NCI-H1092 (cell line): ENCODE measurements at places on chromosomes 1 and 21.
A peak's percentile ranks its signal among the peaks of the same experiment; 100 is the strongest.

DNA sequence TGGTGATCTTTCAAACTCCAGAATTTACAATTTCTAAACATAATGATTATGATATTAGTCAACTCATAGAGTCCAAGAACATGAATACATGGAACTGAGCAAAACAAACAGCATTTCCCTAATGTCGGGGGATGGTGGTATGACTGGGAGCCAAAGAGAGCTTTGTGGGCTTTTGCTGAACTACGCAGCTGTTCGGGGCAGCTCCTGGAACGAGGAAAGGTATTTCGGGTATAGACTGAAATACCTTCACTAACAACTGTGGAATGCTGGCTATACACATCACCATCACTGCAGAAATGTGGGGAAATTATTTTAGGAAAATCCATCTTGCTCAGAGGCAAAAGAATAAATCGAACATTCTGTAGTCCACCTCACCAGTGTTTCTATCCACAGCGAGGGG, 30.2 kb upstream of the VPS26C start:
- DNase-seq, result no peak

GRCh38 chr21:28419811-28420210, 572.9 kb downstream of the LTN1 start:
- DNase-seq, result no peak

- no peak for DNase-seq
Observed at GRCh38 chr21:32378956-32379355, 13.9 kb downstream of the URB1 start.

- no peak for DNase-seq
Observed at GRCh38 chr21:16279731-16280581, 550.2 kb downstream of the USP25 start.

- no peak for DNase-seq
Observed at GRCh38 chr1:100708476-100709062, 11.0 kb upstream of the VCAM1 start.

DNA sequence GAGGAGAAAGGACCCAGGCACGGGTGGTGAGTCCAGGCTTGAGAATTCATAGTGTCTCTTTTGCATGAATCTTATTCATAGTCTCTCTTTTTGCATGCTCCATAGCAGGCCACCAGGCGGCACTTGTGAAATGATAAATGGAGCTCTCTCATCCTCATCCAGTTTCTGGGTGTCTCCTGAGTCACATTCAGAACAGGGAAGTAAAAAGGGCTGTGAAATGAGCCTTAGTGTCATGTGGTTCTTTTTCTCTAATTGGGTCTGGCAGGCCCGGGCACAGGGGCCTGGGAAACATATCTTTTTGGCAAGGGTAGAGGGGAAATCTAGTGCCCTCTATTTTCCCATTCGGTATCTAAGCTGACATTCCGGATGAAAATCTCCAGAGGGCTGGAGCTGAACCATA, 19.1 kb upstream of the NCF2 start:
- DNase-seq, result no peak

DNA sequence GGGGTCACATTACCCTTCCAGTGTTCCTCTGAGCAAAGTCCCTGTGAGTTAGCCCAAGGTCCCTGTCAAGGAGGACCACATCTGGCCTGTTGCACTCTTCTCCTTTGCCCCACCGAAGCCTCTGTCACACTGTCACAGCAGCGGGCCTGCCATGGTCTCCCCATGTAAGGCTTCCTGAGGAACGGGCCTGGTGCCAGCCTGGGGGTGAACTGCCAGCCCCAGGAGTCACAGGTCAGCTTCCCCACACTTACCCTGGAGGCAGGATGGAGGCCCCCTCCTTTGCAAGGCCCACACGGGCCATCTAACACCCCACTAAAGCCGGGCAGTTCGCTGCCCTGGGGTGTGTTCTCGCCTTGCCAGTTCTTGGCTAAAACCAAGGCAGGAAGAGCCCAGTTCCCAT, 14.1 kb downstream of the TNFRSF1B start:
- no peak for DNase-seq

GRCh38 chr1:93814059-93814794, 64.8 kb downstream of the DNTTIP2 start:
- DNase-seq, result peak; percentile 61

GRCh38 chr21:42837421-42838211, 41.7 kb downstream of the WDR4 start:
- no peak for DNase-seq

GRCh38 chr21:28268685-28269084, 724.0 kb downstream of the LTN1 start:
- no peak for DNase-seq

GRCh38 chr1:179706339-179706941, 36.7 kb upstream of the FAM163A start:
- DNase-seq, result peak; percentile 41

DNA sequence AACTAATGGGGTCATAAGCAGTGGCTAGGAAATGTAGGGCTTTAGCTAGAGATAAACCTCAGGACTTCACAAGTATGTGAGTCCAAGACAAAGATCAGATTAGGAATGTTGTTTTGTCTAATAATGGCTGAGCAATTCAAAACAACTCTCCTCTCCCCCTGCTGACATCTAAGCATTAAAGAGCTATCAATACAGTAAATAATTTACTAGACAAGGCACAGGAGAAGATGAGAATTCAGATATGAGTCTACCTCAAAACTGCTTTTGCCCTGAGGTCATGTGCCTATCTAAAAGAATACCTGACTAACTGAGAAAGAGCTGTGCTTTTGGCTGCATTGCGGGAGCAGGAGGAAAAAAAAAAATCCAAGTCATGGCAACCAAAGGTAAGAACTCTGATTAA, 86.8 kb downstream of the SPATA17 start:
- no peak for DNase-seq

- peak; percentile 41 for DNase-seq
Observed at GRCh38 chr1:36650200-36651065, 167.7 kb upstream of the CSF3R start.

- DNase-seq, result no peak
Observed at GRCh38 chr21:22679207-22679606, 1681.0 kb downstream of the NCAM2 start.

GRCh38 chr1:94678202-94678848, 136.8 kb upstream of the F3 start:
- no peak for DNase-seq

- DNase-seq, result no peak
Observed at GRCh38 chr1:6090996-6091822, 45.5 kb downstream of the KCNAB2 start.

DNA sequence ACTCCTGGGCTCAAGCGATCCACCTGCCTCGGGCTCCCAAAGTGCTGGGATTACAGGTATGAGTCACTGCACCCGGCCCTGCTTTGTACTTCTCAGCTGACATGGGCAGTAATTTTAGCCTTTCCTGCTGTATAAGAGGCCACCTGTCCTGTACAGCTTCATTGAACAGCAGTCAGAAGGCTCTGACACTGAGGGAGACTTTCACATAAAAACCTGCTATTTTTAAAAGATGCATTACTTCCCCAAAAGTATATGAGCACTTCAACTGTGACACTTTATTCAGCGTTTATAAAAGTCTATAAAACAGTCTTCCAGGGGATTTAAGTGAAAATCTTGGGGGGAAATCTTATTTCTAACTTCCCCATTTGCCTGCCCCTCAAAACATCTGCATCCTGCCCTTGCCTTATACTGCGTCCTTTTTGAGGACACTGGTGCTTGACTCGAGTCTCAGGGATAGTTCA, 17.6 kb downstream of the RNU5D-1 start:
- no peak for DNase-seq

GRCh38 chr1:156948708-156949107, 28.3 kb downstream of the LRRC71 start:
- DNase-seq, result no peak

DNA sequence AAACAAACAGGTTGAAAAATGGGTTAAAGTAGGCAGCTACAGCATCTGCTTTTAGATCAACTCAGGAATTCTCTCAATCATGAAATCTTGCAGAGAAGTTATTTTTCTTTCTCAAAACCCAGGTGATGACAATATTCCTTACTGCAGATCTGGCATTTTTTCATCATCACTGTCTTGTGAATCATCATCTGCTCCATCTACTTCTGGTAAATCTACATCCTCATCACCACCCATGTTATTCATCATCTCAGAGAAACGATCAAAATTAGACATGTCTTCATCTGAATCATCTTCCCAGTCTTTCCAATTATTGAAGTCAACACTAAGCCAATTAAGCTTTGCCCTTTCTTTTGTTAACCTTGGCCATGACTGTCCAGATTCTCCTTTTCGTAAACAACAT, 21.8 kb downstream of the GBP2 start:
- DNase-seq, result no peak

DNA sequence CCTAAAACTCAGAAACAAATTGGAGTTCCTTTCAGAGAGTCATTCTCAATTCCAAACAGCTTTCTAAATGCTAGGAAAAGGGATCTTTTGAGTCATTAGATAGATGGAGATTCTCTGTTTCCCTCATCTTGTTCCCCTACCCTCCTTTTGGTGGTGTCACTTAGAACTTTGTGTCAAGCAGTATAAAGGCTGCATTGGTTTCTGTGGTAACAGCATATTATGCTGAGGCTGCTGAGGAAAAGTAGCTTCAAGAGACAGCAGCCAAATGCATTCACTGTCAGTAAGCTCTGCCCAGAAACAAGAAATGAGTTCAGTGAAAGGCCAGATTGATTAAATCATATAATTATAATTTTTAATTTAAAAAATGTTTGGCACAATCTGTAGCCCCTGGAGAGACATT, 144.1 kb downstream of the LRRC40 start:
- no peak for DNase-seq

GRCh38 chr1:17250601-17251000, 1.7 kb downstream of the PADI3 start:
- no peak for DNase-seq

GRCh38 chr21:41506611-41507520, 1.1 kb downstream of the TMPRSS2 start:
- DNase-seq, result no peak

- no peak for DNase-seq
Observed at GRCh38 chr1:38208716-38209632, 162.4 kb upstream of the POU3F1 start.

- peak; percentile 82 for DNase-seq
Observed at GRCh38 chr1:245156736-245157505, 2.1 kb downstream of the KIF26B start.

GRCh38 chr1:243883551-243883950, 33.5 kb upstream of the AKT3 start:
- no peak for DNase-seq

GRCh38 chr1:160046494-160047110, 14.8 kb upstream of the PIGM start:
- DNase-seq, result no peak

GRCh38 chr1:216576234-216576937, 146.8 kb downstream of the ESRRG start:
- no peak for DNase-seq

DNA sequence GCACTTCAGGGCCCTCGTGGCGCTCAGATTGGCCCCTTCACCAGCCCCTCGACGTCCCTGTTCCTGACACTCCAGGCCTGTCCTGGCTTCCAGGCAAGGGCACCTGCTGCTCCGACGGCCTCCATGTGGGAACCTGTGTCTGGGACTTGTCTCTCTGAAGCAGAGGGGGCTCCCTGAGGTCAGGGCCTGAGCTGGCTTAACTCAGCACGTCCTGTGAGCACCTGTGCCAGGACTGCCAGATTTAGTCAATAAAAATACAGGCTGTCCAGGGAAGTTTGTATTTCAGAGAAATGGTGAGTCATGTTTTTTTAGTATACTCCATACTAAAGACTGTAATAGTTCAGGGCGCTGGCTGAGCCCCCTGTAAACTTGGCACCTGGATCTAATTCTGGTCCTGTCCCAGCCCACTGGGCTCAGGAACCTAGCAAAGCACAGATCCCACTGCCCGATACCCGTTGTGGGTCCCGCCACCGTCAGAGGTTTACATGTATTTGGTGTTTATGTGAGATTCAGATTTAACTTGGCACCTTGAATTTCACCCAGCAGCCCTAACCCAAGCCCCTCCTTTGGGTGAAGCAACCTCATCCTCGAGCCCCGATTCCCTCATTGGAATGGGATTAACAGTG, 109.9 kb upstream of the IFFO2 start:
- no peak for DNase-seq

- DNase-seq, result no peak
Observed at GRCh38 chr1:54989968-54990810, 8.5 kb upstream of the BSND start.

DNA sequence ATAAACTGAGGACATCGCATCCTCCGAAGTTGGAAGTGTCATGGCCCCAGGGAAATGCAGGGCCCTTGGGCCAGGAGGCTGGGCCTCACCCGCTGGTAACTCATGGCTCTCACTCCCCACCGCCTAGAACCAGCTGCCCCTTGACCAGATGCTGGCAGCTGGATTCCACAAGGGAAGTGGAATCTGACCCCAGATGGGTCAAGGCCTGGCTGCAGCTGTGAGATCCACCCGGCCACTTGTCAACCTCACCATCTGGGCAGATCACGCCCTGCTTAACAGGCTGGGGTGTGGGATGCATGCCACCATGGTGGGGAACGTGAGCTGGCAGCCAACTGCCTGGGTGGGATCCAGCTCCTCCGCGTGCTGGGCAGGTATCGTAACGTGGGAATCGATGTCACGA, 25.5 kb downstream of the KCNAB2 start:
- no peak for DNase-seq

DNA sequence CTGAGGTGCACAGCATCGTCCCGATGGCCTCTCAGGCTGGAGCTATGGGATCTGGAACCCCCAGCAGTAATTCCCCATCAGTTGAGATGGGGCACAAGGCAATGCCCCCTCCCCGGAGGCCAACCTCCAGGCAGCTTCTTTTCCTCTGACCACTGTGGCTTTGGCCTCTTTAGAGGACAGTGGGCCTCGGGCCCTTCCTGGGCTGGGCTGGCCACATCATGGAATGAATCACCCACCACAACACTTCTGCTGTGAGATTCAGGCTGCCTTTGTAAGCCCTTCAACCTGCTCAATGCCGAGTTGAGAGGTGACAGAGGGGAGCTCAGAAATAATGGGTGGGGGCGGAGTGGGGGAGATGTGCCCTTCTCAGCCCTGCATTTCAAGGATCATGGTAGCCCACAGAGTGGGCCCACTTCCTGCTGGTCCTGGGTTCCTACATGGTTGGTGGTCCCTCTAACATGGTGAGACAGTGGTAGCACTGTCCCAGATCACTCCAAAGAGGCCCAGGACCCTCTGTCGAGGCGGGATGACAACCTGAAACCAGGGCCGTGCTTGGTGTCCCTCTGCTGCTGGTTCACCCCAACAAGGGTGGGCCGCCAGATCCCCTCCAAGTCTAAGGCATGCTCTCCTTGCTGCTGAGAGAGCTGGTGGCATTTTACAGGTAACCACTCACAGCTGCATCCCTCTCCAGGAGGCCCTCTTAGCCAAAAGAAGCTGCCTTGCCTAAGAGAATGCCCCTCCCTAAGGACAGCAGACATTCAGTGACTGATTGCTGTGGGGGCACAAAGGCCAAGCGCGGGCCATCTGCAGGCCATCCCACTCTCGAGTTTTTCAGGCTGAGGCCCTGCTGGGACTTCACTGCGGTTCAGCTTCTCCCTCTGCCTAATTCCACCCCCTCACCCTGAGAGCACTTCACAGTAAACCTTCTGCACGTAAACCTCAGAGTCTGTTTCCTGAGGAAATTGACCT, 29.7 kb upstream of the EVA1B start:
- DNase-seq, result no peak

DNA sequence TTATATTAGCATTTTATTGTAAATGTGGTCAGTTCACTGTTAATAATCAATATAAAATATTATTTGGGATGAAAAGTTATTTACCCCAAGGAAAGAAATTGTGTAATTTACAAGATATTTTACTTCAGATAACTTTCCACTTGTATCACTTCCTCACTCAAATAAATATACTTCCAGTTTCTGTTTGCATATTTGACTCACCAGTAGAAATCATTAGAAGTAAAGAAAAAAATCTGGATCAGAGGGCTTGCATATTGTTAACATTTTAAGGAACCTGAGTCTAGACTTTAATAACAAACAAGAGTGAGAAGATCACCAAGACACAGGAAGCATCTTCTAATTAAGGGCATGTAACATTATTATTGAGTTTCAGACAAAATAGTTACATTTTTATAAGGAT, 347 bp upstream of the KRTAP20-4 start:
- DNase-seq, result no peak
